Lung (tissue), 17 donors: ENCODE measurements at places on chromosomes 13 and 19. TPM values are rescaled to one million over a fixed set of nuclear protein-coding genes. Genes with fewer than 3 reads are reported as not detected.

ANKLE1 gene
- 0.95 TPM for total RNA-seq

CATSPERD gene
- 8.2 TPM for total RNA-seq

NACC1 gene
- 18.4 TPM for total RNA-seq

PEAK3 gene
- 6.7 TPM for total RNA-seq

C5AR2 gene
- total RNA-seq = 12.6 TPM

NLRP13 gene
- not detected for total RNA-seq

FFAR1 gene
- 0.37 TPM for total RNA-seq

DAND5 gene
- total RNA-seq = 0.20 TPM

ZNF583 gene
- 9.1 TPM for total RNA-seq

IGFL3 gene
- total RNA-seq = not detected

ARHGEF18 gene
- total RNA-seq = 39.9 TPM

KASH5 gene
- total RNA-seq = 2.9 TPM

RASAL3 gene
- 4.6 TPM for total RNA-seq

ZNF324B gene
- total RNA-seq = 9.3 TPM

BCAM gene
- 168 TPM for total RNA-seq

AKAP11 gene
- 24.9 TPM for total RNA-seq

CYP2B6 gene
- not detected for total RNA-seq

CDX2 gene
- 0.12 TPM for total RNA-seq

ATXN8OS gene
- not detected for total RNA-seq

ZNF724 gene
- total RNA-seq = 5.3 TPM

LMTK3 gene
- 10.7 TPM for total RNA-seq

ZNF799 gene
- total RNA-seq = 9.8 TPM

LYL1 gene
- total RNA-seq = 25.9 TPM

PNMA8B gene
- total RNA-seq = 1.8 TPM

ZIC2 gene
- total RNA-seq = not detected

CYP2A6 gene
- 1.7 TPM for total RNA-seq

IGFL2 gene
- total RNA-seq = not detected

FBXL3 gene
- 48.0 TPM for total RNA-seq

AMER2 gene
- total RNA-seq = not detected
